Activated naive CD4-positive, alpha-beta T cell treated with anti-CD3 and anti-CD28 coated beads for 36 hours (primary cell): ENCODE measurements at places on chromosomes 5 and 9.

GRCh38 chr5:138989720-138990119 is 114.6 kb upstream of the LRRTM2 start:
- no peak for DNase-seq

- DNase-seq = no peak
These were observed 97.0 kb downstream of the FOXD1 start for GRCh38 chr5:73351593-73351992.

DNA sequence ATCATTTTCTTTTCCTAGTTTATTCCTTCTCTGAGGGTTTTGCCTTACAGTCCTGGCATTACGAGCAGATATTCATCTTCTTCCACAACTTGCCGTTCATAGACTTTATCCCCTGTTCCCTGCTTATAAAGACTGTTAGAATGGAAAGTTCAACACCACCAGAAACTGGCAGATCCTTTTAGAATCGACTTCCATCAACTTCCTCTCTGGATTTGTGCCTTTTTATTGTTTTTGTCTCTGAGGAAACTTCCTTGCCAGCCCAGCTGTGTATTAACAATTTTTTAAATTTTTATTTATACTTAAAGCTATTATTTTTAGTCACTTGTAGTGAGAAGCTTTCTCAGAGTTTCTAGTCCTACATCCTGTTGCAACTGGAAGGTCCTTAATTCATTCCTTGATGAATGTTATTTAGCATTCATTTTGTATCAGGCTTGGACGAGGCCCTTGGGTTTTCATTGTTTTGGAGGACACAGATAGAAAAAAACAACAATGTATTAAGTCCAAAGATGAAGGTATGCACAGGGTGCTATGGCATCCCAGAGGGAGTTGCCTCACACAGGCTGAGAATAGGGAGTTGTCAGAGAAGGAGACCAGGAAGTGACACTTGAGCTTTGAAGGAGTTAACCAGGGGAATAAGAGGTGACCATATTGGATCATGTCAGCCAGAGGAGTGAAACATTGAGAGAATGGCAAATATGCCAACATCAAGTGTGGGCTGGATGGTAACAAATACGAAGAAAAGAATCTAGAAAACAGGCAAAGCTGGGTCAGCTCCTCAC is 81.3 kb downstream of the ADAMTSL1 start:
- no peak for DNase-seq

DNA sequence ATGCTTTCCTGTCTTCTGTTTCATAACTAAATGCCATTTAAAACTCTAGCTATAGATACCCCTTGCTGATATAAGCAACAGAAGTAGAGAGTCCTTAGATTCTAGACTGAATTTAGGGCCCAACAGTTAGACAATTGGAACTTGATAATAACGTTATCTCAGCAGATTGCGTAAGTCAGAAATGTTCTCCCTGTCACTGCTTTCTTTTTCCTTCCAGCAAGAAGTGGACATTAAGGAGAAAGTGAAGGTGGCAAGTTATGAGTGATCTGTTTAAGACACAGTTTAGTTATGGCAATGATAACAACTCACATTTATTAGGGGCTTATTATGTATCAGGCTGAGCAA is 6.9 kb upstream of the GLIS3 start:
- no peak for DNase-seq

DNA sequence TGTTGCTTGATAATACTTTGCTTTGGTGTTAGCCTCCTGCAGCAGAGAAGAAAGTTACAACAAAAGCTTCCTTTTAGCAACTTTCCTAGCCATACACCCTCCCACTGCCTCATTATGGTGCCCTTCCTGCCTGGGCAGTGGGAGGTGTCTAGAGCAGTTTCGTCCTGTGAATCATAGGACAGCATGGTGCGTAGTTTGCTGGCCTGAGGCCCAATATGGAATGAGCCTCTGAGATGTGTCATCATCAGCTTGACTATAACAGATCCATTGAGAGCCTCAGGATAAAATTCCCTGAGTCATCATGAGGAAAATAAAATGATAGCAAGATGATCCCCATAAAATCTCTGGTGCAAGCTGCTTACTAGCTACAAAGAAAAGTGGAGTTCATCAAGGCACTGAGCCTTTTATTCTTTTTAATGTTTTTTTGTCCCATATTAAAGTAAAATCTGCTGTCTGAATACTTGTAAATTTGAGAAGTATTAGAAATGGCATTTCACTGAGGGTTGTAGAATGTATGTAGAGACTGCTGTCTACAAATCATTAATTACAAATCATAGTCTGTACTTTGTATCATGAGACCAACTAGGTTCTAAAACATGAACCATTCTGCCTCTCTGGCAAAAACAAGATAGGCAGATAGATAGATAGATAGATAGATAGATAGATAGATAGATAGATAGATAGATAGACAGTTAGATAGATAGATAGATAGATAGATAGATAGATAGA is 303.0 kb upstream of the PDE4D start:
- no peak for DNase-seq

DNA sequence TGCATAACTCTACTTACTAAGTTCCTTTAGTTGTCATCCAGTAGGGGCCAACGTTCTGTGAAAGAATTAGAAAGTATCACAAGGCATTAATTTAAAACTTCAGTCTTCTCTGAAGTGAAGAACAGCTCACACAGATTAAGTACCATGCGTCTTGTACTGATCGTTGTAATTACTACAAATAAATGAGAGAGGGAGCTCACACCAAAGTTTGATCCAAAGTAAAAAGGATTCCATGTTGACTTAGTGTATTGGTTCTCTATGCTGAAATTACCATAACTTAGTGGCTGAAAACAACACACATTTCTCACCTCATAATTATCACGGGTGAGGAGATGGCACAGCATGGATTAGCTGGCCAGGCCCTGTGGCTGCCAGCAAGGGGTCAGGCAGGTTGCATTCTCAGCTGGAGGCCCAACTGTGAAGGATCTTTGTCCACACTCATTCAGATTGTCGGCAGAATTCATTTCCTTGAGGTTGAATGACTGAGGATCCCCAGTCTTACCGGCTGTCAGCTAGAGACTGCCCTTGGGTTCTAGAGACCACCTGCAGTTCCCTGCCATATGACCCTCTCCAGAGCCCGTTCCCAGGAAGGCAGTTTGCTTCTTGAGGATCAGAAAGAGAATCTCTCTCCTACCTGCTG is 169.1 kb downstream of the YTHDC2 start:
- DNase-seq = no peak

DNA sequence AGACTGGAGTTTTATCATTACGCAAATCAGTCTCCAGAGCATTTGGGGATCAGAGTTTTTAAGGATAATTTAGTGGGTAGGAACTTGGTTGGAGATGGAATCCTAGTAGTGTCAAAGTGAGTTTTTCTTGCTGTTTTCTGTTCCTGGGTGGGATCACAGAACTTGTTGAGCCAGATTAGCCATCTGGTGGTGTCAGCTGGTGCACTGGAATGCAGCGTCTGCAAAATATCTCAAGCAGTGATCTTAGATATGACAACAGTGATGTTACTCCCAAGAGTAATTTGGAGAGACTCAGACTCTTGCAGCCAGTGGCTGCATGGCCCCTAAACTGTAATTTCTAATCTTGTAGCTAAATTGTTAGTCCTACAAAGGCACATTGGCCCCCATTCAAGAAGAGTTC is 1257.8 kb downstream of the MAT2B start:
- no peak for DNase-seq

GRCh38 chr9:37753489-37754190 is at the start of gene TRMT10B:
Gene TRMT10B (plus strand): TSS chr9:37753805. CDS start chr9:37761932, 8,127 bp downstream.
- peak; percentile 77 for DNase-seq

GRCh38 chr5:7629561-7629960 is 221.4 kb downstream of the CFAP90 start:
- no peak for DNase-seq

DNA sequence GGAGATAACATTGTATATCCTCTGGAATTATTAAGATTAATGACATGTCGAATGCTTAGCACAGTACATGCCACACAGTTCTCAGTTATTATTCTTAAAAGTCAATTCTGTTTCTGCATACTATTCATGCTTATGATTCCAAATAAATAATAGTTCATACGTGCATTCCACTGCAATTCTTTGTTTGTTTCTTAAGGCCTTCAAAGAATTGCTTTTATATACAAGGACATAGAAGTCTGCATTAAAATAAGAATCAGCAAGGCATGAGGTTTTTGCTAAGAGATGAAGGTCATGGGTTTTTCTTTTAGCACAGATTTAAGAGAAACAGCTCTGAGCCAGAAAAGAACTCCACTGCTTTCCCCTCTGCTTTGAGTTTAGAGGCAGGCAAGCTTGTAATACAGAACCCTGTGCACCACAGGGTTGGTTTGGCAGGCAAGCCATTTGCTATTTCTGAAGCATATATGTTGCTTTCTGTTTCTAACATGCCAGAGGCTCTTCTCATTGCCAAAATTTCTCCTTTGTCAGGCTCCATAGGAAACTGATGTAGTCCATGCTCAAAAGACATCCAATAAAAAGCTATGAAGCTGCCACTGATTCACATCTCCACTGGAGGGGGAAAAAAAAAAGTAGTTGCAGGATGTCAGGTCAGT is 420.6 kb upstream of the TYRP1 start:
- DNase-seq = no peak

GRCh38 chr9:118222375-118222774 is 518.2 kb downstream of the TLR4 start:
- no peak for DNase-seq

GRCh38 chr9:118829334-118829733 is 539.9 kb downstream of the BRINP1 start:
- no peak for DNase-seq

GRCh38 chr5:72066705-72067107 is 40.6 kb upstream of the MAP1B start:
- DNase-seq = no peak

DNA sequence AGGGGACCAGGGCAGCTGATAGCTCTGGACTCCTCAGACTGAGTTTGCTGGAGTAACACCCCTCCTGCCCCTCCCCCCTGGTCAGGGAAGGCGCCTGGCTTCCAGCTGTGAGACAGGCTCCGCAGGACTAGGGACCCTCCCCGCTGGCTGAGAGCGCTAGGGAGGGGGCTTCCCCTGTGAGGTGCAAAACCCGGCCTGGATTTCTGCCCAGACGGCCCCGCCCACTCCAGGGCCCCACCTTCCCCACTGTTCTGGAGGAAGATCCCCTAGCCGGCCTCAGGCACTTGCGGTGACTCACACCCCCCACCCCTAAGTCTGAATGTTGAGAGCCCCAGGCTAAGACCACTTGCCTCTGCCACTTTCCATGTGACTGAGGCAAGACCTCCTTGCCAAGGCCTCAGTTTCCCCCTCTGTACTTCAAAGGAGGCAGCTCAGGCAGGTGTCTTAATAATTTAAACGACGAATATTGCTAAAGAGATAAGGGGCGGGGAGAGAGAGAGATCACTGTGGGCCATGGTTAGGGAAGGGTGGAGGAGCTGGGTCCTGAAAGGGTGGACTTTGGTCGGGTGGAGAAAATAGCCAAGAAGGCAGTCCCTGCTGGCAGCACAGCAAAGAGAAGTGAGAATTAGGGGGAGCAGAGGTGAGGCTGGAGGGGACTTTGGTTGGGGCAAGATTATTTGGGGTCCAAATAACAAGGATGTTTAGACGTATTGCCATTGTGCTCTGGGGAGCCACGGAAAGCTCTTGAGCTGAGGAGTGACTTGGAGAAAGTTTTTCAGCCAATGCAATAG is 1.0 kb upstream of the DAB2IP start:
- peak; percentile 76 for DNase-seq

DNA sequence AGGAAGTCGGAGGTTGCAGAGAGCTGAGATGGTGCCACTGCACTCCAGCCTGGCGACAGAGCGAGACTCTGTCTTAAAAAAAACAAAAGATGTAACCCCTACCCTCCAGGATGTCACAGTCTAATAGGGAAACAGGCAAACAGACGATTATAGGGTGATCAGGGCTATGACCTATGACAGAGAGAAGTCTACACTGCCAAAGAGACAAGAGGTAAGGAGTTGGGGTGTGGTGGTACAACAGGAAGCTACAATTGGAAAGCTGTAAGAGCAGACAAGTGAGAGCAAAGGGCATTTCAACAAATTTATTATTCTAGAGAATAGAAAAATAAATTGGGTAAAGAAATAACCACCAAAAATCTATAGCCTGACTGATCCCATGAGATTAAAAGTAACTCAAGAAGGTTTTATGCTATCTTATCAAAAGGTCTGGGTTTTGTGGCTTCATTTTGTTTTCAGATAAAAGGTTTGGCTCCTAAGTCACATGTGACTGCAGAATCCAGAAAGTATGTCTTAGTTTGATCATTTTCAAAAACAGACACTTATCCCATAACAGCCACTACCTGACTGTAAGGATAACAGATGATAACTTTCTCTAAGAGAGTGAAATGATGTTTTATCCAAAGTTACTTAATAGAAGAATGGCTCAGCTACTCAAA is 7.3 kb downstream of the CDC26 start:
- no peak for DNase-seq

DNA sequence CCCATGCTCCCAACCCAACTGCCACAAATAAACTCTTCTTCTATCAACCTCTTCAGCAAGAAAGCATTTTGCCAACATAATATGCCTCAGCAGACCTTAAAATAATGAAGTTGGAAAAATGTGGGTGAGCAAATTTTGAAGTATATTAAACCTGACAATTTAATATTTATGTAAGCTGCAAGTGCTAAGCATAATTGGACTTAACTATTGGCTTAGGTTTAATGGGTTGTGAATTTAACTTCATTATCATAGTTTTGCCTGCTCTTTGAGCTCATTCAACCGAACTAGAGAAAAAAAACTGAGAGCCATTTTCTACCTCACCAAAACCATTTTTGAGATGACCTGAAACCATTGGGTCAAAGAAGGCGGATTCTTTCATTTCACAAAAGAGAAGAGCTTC is 805.5 kb upstream of the DMAC1 start:
- no peak for DNase-seq
